Calu3 (cell line): ENCODE measurements at places on chromosomes 6 and 20.
A peak's percentile ranks its signal among the peaks of the same experiment; 100 is the strongest.

DNA sequence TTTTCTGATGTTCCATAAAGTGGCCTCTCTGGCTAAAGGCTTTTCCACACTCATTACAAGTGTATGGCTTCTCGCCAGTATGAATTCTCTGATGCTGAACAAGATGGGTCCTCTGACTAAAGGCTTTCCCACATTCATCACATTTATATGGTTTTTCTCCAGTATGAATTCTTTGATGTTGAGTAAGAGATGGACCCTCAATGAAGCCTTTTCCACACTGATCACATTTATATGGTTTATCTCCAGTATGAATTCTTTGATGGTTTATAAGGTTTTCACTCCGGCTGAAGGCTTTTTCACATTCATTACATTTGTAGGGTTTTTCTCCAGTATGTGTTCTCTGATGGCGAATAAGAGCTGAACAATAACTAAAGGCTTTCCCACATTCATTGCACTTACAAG is 20.4 kb downstream of the ZNF184 start:
- DNase-seq = no peak

- no peak for DNase-seq
These were observed 52.1 kb downstream of the CD2AP start for GRCh38 chr6:47529734-47530133.

GRCh38 chr6:166499350-166500163 is 86.9 kb downstream of the RAMACL start:
- DNase-seq = no peak

GRCh38 chr6:28002161-28002560 is 45.1 kb downstream of the OR2B6 start:
- no peak for DNase-seq

GRCh38 chr6:33678932-33679490 is 32.5 kb downstream of the UQCC2 start:
- no peak for DNase-seq

GRCh38 chr6:159256128-159256527 is 86.9 kb downstream of the FNDC1 start:
- DNase-seq = no peak

DNA sequence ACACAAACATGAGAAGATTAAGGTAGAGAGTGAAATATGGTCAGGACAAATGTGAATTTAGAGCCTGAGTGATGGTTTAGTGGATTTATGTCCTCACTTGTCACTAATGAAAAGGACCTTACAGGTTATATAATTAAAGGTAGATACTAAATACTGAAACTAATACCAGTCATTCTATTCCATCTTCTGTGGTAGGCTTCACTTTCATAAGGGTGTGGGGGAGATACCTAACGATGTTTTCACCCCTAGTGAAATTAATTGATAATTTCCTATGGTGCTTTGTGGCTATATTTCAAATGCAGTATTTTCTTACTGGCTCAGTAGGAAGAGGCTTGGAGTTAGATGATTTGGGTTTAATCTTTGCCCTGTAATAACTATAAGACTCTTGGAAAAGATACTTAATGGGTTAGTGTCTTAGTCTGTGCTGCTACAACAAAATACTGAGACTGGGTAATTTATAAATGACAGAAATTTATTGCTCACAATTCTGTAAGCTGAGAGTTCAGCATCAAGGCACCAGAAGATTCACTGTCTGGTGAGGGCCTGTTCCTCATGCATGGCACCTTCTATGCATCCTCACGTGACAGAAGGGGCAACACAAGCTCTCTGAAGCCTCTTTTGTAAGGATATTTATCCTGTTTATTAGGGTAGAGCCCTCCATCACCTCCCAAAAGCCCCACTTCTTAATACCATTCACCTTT is 21.3 kb downstream of the RNF217 start:
- no peak for DNase-seq

DNA sequence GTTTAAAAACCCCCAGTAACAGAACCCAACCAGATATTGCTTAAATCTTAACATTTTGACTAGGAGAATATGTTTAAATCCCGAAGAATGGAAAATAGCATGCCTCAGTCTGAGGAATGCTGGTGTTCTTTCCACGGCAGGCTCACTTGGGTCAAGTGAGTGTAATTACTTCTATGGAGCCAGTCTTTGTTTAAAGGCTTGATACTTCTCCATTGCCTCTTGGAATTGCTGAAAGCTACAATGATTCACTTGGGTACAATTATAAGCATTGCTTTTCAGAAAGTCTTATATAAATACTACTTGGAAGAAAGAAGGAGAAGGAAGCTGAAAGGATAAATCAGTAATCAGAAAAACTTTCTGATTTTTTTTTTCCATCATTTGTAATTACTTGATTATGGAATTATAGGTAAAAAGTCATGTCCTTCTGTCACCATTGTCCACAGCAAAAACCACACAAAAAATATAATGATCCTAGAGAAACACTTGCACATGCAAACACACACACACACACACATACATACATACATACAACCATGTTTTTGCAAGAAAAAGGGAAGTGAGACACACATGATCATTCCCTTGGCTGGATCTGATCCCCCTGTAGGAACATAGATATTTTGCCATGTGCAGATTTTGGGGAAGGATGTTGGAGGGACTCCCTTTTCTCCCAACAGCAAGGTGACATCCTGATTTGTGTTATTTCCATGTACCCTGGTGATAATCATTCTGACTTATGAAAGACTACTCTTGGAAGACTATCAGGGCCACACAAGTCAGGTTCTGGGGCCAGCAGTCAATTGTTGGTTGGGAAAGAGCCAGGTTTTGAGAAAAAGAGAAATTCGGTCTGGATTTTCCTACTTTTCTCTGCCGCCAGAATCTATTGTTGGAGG is 396.0 kb upstream of the BTBD3 start:
- no peak for DNase-seq

DNA sequence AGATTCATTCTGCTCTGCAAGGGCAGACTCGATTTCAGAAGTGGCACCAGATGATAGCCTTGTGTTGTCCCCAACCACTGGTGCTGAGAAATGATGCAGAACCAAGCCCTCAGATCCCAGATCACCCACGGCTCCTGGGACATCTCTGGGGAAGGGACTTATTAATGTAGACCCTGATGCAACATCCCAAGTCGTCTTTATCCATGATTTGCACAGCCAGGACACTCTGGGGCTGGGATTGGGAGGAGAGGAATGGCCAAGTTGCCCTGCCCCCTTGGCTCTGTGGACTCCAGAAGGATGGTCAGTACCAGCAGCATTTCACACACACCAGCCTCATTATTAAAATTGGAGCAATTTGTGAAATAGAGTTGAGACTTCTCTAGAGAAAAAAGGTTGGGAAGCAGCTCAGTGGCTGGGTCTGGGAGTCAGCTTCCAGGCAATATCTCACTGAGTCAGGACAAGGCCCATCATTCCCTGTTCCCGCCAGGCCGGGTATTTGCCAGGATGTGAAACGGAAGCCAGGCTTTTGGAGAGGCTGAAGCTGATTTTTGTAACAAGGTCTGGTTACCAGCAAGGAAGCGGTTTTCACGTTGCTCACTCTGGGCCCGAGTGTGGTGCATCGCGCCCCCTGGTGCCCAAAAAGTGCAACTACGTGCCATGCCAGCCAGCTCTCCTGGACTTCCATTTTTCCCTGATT is 67.4 kb downstream of the ZBTB2 start:
- DNase-seq = peak; percentile 84

DNA sequence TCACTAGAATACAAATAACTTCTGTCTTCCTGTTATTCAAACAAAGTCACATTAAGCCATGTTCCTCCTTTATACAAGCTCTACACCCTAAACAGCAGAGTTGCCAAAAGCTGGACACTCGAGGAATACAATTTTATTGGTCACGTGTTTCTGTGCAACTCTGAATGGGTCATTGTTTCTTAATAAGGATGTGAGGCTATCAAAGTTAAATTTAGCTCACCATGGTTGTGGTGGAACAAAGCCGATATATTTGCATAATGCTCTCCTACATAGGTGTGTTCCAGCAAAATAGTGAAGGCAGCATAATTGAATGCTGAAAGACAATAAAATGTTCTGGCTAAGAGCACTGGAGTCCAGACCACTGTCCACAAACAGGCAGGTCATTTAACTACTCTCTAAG is 36.9 kb upstream of the CD2AP start:
- DNase-seq = peak; percentile 37

DNA sequence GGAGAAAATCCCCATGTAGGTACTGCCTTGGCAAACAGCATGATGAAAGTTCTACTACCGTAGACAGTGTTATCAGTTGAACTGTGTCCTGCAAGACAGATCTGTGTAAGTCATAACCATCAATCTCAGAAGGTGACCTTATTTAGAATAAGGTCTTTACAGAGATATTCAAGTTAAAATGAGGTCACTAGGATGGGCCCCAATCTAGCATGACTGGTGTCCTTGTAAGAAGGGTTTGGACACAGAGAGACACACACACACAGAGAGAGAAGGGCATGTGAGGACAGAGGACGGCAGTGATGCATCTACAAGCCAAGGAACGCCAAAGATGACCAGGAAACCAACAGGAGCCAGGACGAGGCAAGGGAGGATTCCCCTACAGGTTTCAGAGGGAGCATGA is 8.8 kb downstream of the TXNDC5 start:
- DNase-seq = no peak

DNA sequence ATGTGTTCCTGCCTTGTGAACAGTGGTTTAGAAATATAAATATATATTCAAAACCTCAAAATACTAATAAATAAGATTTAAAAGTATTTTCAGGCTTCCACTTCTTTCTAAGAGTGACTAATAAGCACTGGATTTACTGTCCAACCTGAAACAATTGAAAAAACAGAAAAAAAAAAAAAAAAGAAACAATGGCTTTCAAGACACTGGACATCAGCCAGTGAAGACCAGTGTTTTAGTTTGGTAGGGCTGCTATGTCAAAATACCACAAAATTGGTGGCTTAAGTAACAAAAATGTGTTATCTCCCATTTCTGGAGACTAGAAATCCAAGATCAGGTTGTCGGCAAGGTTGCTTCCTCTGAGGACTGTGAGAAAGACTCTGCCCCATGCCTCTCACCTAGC is 101.4 kb upstream of the PDE7B start:
- no peak for DNase-seq

- DNase-seq = peak; percentile 69
These were observed 13.9 kb upstream of the RANBP9 start for GRCh38 chr6:13725570-13725969.

DNA sequence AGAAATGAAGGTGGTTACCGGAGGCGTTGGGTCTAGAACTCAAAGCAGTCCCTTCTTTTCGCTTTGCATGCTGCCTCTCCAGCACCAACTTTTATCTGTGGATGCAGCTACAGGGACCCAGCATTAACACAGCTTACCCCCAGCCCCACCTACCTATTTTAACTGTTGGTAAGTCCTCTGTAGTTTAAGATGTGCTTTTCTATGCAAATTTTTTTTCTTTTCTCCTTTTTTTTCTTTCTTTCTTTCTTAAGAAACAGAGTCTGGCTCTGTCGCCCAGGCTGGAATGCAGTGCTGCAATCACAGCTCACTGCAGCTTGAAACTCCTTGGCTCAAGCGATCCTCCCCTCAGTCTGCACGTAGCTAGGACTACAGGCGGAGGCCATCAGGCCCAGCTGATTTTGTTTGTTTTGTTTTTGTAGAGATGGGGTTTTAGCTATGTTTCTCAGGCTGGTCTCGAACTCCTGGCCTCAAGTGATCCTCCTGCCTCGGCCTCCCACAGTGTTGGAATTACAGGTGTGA is 6.5 kb upstream of the USP45 start:
- peak; percentile 9 for DNase-seq

GRCh38 chr6:15427331-15428070 is 181.6 kb downstream of the JARID2 start:
- DNase-seq = no peak

GRCh38 chr6:39773782-39774181 is 18.4 kb upstream of the DAAM2 start:
- DNase-seq = no peak

DNA sequence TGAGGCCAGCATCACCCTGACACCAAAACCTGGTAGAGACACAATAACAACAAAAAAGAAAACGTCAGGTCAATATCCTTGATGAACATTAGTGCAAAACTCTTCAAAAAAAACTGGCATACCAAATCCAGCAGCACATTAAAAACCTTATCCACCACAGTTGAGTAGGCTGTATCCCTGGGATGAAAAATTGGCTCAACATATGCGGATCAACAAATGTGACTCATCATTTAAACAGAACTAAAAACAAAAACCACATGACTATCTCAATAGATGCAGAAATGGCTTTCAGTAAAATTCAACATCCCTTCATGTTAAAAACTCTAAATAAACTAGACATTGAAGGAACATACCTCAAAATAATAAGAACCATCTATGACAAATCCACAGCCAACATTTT is 59.6 kb upstream of the PHIP start:
- no peak for DNase-seq

GRCh38 chr6:11416936-11417576 is 120.5 kb upstream of the TMEM170B start:
- no peak for DNase-seq

DNA sequence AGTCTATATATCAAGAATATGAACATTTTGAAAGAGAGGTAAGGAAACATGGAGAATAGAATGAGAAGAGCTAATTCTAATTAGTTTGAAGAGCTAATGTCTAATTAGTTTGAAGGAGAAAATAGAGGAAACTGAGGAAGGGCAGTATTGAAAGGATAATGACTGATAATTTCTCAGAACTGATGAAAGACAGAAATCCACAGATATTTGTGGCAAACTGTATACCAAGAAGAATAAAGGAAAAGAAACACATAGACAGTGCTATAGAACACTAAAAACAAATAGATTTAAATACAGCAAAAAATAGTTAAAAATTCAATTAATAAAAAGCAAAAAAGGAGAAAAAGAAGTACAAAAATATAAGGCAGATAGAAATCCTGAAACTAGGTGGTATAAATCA is 354.4 kb downstream of the QKI start:
- no peak for DNase-seq

GRCh38 chr20:11159728-11160127 is 485.9 kb upstream of the JAG1 start:
- DNase-seq = no peak

DNA sequence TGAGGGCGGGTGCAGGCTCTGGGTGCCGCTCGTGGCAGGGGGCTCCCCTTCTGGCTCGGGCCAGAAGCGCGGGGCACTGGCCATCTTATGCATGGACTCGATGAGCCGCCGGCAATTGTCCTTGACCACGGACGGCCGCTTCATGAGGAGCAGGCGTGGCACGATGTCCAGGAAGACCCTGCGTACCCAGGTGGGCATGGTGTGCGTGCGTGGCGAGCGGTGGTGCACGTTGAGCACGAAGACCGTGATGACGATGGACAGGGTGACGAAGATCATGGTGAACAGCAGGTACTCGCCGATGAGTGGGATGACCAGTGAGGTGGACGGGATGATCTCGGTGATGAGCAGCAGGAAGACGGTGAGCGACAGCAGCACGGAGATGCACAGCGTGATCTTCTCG is 11.0 kb downstream of the CHRNA4 start:
- no peak for DNase-seq

DNA sequence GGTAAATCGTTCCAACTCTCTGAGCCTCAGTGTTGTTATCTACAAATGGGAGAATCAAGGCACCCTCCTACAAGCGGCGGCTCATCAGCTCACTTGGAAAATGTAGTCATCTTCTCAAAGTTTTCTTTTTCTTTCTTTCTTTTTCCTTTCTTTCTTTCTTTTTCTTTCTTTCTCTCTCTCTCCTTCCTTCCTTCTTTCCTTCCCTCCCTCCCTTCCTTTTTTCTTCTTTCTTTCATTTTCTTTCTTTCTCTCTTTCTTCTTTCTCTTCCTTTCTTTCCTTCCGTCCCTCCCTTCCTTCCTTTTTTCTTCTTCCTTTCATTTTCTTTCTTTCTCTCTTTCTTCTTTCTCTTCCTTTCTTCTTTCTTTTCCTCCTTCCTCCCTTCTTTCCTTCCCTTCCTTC is 55.0 kb upstream of the TGM3 start:
- DNase-seq = no peak
